ENCODE measurements at places on chromosomes 2 and 18.

DNA sequence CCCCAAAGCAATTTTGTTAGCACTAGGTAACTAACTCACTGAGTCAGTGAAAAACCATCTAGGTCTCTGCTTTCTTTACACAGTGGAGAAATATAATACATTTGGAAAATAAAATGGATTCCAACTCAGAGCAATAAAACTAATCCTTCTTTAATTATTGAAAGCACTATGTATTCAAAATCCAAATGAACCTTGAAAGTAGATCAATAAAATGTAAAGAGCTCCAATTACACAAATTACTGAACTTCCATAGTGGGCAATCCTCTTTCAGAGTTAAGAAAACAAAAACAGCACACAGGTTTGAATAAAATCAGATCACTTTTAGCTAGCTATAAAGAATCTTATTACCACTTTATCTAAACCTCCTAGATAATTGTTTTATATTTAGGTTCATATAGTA is 208.1 kb downstream of the NR4A2 start:
- DNase-seq: no peak

- DNase-seq: no peak
Observed at GRCh38 chr2:125681576-125681975, 974.4 kb upstream of the GYPC start.

DNA sequence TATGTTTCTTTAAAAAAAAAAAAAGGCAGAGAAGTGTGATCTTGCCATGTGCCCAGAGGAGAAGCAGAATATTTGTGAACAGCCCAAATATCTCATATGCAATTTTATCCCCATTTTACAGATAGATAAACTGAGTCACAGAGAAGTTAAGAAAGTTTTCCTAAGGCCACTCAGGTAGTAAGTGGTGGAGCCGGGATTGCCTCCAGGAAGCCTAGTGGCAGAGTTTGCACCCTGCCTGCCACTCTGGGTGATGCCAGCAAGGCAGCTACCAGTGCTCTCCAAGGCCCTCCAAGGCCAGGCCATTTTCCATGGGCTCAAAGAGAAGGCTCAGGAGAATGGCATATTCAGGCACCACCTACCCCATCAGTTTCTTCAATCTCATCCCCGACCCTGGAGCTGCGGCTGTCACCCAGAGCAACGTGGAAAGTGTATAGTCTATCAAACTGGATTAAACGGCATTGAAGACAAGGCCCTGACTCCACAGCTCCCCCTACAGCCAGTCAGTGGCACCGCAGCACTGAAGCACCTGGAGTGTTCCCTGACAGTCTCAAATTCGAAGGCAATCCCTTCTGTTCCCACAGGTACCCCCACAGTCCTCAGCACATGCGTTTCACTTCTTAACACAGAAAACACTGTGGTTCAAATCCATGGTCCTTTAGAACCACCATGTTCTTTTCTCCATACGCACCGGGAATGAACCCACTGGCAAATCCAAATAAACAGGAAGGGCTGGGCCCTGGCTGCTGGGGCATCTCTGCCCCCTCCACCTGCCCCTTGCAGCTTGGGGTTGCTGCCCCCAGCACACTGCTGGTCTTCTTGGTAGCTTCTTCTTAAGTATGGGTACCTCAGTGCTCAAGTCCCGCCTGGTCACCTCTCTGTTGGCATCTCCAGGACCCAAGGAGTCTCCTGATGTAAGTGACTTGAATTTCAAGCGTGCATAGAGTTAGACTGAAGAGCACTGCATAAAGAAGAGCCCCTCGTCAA is 175.3 kb downstream of the INHBB start:
- peak; percentile 47 for DNase-seq

DNA sequence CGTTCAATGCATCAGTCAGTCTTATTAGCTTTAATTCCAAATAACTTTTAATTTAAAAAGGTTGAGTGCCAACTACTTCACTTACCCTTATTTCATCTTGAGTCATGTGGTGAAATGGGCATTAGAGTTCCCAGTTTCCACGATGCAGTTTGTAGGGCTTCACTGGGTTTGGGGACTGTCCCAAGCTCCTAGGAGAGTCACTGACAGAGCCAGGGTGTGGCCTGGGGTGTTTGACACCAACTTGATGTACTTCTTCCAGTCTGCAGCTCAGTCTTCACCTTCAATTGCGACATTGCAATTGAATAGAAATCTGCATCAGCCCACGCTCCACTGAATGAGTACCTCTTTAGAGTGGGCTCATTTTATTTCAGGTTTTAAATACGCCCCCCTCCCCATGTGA is 165.3 kb downstream of the ARL4C start:
- DNase-seq: no peak

- no peak for DNase-seq
Observed at GRCh38 chr2:177816766-177817165, 255.8 kb downstream of the PDE11A start.

- no peak for DNase-seq
Observed at GRCh38 chr2:106339609-106340008, 128.6 kb downstream of the RGPD3 start.

DNA sequence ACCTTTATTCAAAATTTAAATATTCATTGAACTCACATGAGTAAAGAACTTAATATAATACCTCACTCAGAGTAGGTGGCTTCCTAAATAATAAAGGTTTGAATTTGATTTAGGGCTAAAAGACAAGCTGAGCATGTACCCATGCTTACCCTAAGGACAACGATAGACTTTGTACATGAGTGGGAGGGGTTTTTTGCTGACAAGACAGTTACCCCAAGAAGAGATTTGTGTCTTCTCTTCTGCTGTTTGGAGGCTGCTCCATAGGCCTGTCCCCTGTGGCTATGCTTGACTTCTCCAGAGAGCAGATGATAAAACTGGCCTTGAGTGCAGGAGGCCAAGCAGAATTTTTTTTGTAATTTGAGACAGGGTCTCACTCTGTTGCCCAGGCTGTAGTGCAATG is 383.9 kb downstream of the TMEM182 start:
- no peak for DNase-seq

GRCh38 chr2:211077216-211077767 is 520.9 kb downstream of the CPS1 start:
- no peak for DNase-seq
